ENCODE measurements at places on chromosomes 7 and 10.

GRCh38 chr7:143283381-143283780 is 1.4 kb upstream of the TMEM139 start:
- no peak for DNase-seq

DNA sequence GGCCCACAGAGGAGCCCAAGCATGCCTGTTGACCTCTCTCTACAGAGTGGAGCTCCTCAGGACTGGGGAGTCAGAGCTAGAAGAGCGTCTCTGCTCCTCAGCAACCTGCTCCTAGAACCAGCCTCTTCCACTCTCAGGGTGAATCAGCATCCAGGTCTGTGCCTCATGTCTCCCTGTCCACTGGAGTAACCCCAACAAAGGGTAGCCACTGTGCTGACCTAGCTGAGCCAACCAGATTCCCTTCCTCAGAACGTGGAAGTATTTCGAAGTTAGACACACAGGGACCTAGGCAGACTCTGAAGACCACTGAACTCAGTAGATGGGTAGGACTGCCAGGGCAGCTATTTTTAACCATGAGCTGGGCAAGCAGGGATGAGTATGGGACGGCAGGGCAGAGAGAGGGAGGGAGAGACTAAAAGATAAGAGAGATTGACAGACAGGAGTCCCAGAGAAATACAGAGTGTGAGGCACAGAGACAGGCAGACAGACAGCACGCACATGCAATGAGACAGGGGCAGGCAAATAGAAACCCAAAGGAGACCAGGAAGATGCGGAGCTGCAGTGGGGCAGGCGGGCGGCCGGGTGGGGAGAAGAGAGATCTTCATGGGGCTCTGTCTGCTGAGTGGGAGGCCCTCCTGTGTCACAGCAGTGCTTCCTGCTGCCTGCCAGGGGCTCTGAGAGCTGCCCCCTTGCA is 56.7 kb downstream of the OSBPL3 start:
- DNase-seq, result no peak

GRCh38 chr10:60299390-60299778 is 90.3 kb downstream of the ANK3 start:
- no peak for DNase-seq

GRCh38 chr10:53382543-53382942 is 610.0 kb upstream of the MBL2 start:
- no peak for DNase-seq

DNA sequence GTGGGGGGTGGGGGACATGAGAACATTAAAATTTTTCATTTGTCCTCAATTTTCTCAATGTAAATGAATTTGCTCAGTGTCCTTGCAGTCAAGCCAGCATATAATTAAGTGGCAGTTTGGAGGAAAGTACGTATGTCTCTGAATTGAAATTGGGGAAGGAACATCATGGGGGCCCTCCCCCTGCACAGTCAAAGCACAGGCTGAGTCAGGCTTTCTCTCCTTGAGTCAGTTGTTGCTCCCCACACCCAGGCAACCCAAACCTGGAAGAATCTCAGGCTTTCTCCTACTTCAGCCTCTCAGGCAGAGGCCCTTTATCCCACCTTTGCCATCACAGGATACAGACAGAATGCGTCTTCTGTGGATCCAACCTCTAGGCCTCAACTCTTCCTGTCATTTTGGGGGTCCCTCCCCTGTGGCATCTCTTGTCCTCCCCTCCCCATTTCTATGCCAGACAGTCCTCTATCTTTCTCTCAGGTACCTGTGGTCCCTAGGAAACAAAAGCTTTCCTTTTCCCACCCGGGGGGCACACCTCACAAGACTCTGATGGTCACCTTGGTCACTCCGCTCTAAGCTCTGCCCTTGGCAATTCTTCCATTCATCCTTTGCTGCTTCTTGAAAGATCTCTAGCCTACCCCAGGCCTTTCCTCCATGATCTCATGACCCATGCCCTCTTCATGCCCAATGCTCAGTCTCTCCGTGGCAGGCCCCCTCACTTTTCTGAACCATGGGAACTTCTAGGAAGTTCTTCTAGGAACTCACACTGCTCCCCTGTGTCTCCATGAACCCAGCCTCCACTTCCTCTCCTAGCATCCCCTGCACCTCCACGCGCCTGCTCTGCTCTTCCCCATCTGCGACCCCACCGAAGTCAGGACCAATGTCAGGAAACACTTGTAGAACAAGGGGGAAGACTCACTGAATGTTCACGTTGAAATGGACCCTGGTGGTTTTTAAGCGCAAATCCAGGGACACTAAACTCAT is 40.4 kb downstream of the CREB3L2 start:
- DNase-seq, result no peak

DNA sequence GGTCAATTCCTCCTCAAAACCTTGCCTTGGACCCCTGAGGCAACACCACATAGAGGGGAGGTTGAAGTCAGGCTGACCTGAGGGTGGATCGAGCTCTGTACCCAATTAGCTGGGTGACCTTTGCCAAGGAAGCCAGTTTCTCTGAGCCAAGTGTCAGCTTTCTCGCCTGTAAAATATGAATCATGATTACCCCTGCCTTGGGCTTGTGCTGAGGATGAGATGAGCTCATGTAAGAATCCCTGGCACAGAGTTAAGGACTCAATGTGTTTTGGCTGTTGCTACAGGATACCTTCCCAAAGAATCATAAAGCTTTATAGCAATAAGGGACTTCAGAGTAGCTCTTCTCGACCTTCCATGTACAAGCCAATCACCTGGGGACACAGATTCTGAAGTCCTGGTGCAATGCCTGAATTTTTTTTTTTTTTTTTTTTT is 43.5 kb upstream of the CACUL1 start:
- DNase-seq, result no peak

DNA sequence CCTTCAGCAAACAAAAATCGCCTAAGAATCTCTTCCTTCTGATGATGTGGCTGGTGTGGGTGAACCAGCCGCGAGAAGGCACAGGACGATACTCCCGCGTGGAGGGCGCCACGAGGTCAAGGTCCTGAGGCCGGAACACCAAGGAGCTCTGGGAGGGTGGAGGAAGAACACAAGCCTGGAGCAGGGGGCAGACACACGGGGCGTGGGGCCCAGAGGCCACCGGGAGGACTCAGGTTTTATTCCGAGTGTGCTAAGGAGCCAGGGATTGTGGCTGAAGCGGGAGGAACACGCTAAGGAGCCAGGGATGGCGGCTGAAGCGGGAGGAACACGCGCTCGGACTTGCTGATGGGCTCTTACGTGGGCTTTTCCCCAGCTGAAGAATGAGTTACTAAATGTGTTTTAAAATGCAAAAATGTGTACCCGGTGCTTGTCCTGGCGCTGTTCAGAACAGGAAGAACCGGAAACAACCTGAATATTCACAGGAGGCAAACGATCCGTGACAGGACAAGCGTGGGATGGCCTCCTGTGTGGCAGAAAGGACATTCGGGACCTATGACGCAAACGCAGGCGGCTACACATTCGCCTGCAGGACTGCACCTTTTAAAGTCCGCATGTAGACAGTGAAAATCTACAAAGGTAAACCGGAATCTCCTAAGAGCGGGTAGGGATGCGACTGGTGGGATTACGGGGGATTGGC is 64.0 kb downstream of the MAD1L1 start:
- no peak for DNase-seq

DNA sequence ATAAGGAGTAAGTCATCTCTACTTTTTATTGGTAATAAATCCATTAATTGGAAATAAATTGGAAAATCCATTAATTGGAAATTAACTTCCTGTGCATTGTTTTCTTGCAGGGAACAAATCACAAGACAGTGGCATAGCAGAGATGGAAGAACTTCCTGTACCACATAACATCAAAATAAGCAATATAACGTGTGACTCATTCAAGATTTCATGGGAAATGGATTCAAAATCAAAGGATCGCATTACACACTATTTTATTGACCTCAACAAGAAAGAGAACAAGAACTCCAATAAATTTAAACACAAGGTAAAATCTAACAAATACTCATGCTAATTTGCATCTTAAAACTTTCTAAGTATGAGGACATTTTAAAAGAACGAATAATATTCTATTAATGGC is 57.8 kb downstream of the PHYHIPL start:
- DNase-seq, result no peak

DNA sequence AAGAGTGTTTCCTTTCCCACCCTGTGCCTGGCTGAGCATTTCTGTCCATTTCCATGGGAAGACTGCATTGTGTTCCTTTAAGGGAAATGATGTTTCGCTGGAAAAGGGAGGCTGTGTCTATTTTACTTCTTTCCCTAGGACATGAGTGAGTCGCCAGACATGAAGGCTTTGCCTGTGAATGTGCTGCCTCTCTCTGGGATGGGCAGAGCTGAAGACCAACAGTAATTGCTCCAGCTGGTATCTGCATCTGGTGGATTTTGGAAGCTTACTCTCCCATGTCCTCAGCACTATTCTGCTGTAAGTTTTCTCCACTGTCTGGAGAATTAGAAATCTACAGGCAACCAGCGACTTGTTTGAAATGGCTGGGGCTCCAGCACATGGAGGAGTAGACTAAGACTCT is 264.6 kb upstream of the BMPER start:
- DNase-seq, result no peak

DNA sequence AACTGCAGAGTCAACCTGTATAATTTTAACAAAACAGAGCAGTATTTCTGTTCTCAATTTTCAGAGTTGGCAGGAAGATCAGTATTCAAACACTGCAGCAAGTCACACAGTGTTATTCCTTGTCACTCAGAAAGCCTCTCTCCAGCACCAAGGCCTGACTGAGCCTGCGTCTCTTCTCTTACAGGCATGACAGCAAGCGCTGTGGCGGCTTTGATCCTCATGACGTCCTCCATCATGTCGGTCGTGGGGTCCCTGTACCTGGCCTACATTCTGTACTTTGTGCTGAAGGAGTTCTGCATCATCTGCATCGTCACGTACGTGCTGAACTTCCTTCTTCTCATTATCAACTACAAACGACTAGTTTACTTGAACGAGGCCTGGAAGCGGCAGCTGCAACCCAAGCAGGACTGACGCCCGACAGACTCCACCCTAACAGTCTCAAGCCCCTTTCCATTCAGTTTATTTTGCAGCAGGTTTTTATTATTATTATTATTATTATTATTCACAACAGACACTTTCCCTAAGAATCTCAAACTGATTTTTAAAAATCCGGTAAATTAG is 28.0 kb downstream of the GUSB start:
- no peak for DNase-seq

DNA sequence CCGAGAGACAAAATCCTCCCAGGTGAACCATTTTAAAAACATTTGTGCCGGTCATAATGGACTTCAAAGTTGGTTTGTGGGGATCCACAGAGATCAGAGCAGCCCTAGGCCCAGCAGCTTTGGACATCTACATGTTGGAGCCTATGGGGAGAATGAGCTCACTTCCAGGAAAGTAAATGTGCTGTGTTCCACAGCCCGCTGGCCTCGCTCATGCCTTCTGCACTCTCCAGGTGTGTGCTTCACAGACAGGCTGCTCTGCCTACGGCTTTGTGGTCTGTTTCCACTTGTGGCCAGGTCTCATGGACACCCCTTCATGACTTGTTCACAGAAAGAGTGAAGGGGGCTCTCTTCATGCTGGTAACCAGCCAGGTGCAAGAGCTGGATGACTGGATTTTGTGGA is 141.6 kb downstream of the ADARB2 start:
- DNase-seq, result no peak

DNA sequence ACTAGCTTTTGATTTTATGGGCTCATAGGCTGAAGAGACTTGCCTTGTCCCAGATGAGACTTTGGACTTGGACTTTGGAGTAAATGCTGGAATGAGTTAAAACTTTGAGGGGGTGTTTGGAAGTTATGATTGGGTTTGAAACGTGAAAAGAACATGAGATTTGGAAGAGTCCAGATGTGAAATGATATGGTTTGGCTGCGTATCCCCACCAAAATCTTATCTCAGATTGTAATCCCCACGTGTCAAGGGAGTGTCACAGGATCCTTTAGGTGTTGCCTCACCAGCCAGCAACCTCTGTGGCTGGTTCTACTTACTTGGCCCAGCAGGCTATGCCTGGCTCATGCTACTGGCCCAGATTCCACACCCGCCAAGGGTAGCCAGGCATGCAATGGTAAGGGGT is 119.6 kb upstream of the NPY start:
- no peak for DNase-seq

GRCh38 chr10:69741252-69741651 is 60.5 kb upstream of the COL13A1 start:
- no peak for DNase-seq

DNA sequence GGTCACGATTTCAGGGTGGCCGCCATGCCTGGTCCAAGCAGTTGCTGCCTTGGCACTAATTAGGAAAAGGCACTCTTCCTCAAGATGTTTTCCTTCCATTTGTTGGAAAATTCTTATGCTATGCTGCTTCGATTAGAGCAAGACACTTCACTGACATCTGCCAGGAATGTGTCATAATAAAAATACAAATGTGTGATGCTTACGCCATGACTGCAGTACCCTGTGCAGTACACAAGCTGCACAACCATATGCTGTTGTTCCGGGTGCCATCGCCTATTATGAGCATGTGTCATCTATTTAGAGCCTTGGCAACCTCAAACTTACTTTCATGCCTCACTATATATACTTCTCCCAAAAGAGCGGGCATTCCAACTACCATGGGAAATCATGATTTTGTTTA is 14.9 kb upstream of the MPP7 start:
- DNase-seq, result no peak

GRCh38 chr7:135970682-135971365 is 6.3 kb downstream of the MTPN start:
- DNase-seq, result no peak

- DNase-seq, result no peak
These were observed 568 bp upstream of the MEOX2 start for GRCh38 chr7:15686957-15687545.

- no peak for DNase-seq
These were observed 7.4 kb upstream of the OPN4 start for GRCh38 chr10:86646933-86647332.

DNA sequence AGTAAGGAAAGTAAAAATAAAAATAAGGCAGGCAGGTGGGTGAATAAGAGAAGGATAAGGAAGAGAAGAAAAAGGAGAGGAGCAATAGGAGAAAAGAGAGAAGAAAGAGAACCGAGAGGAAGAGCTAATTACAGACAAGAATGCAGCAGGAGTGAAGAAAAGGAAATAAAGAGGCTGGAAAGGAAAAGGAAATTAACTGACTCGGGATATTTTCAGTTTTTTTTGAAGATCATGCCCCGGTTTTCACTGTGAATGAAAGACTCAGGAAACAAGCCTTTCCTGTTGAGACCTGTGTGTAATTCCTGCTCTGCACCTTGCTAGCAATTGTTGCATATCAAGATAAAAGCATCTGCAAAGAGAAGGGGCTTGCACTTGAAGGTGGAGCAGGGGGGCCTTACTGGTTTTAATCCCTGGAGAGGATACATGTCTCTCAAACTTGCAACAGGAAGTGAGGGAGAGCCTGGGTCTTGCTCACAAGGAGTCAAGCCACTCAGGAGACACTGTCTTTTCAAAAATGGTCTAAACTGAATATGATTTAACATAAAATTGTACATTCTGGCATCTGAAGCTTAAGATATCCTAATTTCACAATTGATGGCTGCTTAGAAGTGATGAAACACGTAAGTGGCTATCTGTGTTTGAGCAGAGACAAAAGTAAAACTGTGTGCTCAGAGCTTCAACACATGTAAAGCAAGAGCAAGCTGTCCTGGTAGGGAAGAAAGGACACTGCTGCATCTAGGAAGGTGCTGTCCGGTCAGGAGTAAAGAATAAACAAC is 157.6 kb downstream of the FAM107B start:
- DNase-seq, result no peak
